ENCODE measurements at places on chromosomes 4 and X.

DNA sequence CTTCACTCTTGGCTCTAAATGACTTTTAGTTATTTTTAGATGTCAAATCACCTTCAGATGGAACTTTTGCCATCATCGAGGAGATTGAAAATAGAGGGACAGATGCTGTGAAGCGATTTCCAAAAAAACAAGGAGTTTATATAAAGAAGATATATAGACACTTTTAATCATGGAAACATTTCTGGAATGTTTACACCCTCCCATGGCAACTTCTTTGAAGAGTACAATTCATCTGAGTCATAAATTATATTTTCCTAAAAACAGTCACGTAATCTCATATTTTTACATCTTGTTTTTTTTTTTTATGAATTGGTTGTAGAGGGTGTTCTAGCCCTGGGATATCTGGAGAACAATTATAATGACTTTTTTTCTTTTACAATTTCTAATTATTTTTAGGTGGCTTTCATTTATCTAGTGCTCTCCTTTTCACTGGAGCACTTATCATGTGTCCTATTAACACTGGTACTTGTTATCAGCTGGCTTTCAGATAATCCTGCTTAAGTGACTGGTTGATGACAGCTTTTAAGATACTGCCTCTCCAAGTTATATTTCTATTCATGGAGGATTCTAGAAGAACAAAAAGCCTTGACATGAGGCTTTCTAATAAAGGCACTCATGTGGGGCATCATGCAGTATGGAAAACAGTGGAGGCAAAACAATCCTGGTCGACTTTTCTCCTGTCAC lies 24.9 kb downstream of the PCDH7 start:
- DNase-seq = no peak

GRCh38 chrX:12615061-12615460 lies 176.2 kb upstream of the PRPS2 start:
- no peak for DNase-seq

- DNase-seq = no peak
Measured at GRCh38 chrX:136780763-136781162, at the start of gene ARHGEF6. TSS of gene ARHGEF6 (minus strand) at chrX:136780932. CDS start at chrX:136780882, 50 bp downstream.

- DNase-seq = no peak
Measured at GRCh38 chr4:110475881-110476818, at the start of gene ENPEP. TSS of gene ENPEP (plus strand) at chr4:110476155. CDS start at chr4:110476415, 260 bp downstream.

DNA sequence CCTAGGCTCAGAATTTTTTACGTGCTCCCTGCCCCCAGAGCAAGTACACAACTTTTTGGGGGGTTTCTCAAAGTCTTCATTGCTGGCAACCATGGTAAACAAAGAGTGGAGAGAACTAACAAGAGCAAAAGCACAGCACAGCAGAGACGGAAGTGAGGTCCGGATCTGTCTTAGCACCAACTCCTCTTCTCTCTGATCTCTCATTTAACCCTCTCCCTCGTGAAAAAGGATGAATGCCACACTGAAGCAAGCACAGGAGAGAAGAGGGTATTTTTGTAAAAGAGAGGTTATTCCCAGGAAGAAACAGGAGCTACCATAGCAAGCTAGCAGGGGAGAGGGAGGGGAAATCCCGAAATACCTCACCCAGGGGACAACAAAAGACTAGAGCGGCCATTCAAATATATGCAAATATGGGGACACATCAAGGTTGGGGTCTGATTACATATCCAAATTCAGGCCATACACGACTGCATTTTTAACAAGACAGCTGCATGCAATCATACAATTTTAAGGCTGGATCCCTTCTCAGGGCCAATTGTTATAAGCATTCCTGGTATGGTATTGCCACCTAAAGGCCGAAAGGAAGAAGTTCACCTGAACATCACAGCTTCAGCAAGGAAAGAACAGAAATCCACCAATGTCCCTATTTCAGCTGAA lies 46.6 kb downstream of the CD40LG start:
- DNase-seq = no peak

- no peak for DNase-seq
Measured at GRCh38 chrX:152907084-152907651, 9.3 kb downstream of the ZNF185 start.

GRCh38 chrX:74529311-74529710 lies 85.1 kb downstream of the RLIM start:
- DNase-seq = no peak

Measured in memory B cell (primary cell).